ENCODE measurements at places on chromosomes 11 and 22.

DNA sequence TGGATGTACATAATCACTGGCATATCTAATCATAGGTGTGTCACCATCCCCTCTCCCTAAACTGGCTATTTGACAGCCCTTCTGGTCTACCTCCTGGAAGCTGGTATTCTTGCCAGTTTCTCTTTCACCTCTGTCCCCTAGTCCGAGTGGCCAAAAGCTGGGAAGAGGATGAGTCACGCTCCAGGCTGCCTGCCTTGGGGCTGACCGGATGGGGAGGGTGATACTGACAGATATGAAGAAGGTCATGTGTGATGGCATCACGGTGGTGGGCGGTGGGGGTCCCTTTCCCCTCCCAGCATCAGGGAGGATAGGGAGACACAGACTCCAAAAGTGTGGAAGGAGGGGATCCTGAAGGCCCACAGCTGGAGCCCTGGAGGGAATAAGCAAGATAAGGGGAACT, 4.8 kb downstream of the OAF start:
- DNase-seq, result peak; percentile 37

DNA sequence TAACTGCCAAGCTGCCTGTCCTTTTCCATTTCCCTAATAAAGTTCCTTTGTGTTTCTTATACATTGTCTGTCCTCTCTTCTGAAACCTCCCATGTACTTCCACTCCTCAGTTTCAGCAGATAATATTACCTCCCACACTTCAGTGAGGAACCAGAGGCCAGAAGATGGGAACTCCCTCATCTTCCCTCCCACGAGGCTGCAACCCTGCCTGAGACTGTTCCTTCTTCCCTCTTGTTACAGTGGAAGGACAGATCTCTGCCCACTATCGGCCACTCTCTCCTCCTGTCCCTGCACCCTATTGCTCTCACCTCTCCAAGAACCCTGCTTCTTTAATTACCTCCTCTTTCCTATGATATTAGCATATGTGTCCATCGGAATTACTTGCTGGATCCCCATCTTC, 38.1 kb upstream of the SWAP70 start:
- no peak for DNase-seq

- DNase-seq, result no peak
Observed at GRCh38 chr22:17918840-17919239, 105.5 kb downstream of the MICAL3 start.

DNA sequence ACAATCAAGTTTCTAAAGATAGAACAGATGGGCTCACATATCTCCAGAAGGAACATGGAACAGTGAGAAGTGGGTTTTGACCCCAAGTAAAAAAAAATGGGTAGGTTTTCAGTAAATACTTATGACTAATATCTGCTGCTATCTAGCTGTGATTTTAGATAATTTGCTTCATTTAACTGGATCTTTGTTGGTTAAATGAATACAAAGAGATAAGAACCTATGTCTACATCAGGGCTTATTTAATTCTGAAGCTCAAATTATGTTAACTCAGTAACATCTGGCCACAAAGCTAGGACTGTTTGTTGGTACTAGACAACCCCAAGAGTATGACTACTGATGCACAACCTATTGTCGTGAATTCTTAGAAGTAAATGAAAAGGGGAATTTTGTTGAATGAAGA, 144.4 kb upstream of the SESN3 start:
- DNase-seq, result no peak

DNA sequence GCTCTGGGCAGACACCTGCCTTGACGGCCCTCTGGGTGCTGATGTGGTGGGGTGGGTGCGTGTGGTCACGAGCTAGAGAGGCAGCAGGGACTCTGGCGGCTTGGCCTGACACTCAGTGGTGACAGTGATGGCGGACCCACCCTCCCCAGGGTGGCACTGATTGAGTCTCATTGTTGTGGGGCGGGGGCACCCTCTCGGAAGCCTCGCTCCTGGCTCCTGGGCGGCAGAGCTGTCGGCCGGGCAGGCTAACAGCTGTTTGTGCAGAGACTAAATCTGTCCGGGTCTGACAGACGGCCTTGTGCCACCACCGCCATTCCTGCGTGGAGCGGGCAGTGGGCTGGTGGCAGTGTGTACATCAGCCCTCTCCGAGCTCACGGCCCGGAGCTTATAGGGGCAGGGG, 15.6 kb downstream of the FLRT1 start:
- no peak for DNase-seq

DNA sequence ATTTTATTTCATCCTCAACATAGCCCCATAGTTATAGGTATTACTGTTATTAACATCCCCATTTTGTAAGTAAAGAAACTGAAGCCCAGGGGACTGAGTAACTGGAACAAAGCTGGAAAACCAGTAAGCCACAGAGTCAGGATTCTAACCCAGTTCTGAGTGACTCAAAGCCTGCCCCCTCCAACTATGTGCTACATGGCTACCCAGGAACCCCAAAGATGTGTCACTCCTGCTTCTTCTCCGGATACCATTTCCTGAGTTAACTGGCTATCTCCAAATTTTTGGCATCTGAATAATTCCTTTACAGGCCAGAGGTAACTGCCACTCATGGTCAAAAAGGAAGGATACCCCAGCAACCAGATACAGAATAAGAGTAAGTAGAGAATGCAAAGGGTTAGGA, 43.6 kb downstream of the TENM4 start:
- DNase-seq, result no peak

DNA sequence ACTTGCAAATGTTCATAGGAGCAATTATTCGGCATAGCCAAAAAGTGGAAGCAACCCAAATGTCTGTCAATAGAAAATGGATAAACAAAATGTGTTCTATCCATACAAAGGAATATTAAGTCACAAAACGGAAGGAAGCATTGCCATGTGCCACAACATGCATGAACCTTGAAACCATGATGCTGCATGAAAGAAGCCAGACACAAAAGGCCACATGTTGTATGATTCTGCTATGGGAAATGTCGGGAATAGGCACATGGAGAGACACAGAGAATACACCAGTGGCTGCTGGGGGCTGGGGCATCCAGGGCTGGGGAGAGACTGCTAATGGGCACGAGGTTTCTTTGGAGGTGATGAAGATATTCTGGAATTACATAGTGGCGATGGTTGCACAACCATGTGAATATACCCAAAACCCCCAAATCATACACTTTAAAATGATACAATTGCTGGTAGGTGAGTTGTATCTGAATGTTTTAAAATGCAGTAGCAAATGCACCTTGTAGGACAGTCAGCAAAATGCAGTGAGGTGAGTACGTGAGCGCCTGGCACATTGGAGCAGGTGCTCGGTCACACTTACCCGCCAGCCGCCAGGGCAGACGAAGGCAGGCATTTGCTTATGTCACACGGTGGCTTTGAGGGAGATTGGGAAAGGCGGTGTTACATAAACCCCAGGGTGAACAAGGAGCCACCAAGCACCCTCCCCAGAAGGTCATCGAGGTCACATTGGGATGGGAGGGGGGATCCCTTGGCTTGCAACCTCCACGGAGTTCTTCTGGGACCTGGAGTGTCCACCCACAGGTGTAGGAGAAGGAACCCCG, 6.3 kb upstream of the OSM start:
- DNase-seq, result no peak

DNA sequence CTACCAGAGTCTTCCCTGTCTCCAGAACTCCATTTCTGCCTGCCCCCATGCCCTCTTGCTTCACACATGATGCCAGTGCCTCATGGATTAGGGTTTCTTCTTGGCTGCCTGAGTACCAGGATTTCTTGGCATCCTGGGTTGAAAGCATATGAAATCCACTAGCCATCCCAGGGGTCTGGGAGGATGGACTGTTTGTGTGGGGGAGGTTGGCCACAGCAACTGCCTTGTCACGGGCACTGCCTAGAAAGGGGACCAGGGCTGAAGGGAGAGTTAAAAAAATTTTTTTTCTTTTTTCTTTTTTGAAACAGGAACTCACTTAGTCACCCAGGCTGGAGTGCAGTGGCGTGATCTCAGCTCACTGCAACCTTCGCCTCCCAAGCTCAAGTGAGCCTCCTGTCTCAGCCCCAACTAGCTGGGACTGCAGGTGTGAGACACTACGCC, 4.2 kb downstream of the USP35 start:
- DNase-seq, result no peak

DNA sequence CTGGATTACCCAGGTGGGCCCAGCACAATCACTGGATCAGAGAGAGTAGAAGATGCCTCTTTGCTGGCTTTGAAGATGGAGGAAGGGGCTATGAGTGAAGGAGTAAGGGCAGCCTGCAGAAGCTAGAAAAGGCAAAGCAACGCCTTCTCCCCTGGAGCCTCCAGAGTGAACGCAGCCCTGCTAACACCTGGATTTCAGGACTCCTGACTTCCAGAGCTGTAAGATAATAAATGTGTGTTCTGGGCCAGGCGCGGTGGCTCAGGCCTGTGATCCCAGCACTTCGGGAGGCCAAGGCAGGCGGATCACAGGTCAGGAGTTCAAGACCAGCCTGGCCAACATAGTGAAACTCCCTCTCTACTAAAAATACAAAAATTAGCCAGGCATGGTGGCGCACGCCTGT, 102.4 kb downstream of the MORC2 start:
- DNase-seq, result no peak

DNA sequence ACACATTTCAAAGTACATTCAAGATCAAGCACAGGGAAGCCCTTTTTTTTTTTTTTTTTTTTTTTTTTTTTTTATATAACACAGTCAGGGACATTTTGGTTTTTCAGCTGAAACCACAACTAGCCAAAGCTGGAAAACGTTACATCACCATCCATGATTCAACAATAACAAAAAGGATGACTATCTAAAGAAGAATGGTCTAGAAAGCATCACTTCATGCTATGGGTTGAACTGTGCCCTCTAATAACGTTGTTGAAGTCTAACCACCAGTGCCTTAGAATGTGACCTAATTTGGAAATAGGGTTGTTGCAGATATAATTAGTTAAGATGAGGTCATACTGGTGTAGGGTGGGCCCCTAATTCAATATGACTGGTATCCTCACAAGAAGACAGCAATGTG, 46.6 kb downstream of the MTMR2 start:
- peak; percentile 94 for DNase-seq

DNA sequence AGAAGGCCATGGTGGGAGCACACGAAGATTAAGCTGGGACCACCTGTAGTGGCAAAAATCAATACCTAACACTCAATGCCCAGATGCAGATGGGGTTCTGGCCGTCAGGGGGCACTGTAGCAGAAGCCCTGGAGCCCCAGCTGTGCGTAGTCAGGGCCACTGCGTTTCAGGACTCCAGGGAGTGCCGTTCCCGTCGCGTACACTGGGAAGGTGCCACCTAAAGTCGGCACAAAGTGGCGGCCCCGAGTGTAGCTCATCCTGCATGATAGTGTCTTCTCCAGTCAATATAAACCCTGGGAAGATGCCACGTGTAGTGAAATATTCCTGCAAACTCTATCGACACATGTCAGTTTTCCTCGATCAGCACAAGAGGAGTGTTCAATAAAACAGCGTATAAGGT, 123.8 kb upstream of the NTM start:
- DNase-seq, result no peak
